ENCODE measurements at places on chromosomes 13 and 19. TPM values are rescaled to one million over a fixed set of nuclear protein-coding genes. Genes with fewer than 3 reads are reported as not detected.

- DNase-seq = no peak
Measured at GRCh38 chr13:99958406-99959126, 13.0 kb downstream of the ZIC5 start.

GRCh38 chr13:76116751-76117360, 480.7 kb downstream of the LMO7 start:
- DNase-seq = no peak

- peak; percentile 89 for DNase-seq
Measured at GRCh38 chr19:45444318-45445041, 20.8 kb upstream of the ERCC1 start.

DNA sequence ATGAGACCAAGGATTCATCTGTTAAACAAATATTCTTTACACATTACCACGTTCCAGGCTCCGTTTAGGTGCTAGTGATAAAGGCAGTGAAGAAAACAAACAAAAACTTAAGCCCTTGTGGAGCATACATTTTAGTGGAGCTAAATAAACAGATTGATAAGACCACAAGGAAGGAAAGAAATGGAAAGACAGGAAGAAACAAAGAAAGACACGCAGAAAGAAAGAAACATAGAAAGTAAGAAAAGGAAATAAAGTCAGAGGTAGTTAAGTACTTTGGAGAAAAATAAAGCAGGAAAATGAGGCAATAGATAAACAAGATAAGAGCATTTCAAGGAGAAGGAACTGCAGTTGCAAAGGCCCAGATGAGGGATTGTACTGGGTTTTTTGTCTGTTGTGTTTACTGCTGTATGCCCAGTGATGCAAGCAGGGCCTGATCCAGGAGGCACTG, 998 bp downstream of the NFKBIB start:
- no peak for DNase-seq

GRCh38 chr13:29073755-29074154, 253.6 kb downstream of the MTUS2 start:
- DNase-seq = no peak

DNA sequence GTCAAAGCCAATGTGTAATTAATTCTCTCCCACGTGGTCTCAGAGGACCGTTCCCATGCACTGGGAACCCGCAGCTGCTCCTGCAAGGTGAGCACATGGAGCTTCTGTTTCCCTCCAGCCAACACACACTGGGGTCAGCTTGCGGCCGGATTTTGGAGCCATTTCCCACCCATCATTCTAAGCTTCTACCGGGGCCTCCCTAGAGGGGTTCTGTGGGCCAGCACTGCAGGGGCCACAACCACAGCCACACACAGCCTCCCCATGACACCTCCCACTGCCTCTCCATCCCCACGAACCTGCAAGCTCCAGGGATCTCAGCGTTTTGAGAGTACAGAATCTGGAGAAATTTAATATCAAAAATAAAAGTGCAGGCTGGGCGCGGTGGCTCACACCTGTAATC, 120.7 kb upstream of the SOX1 start:
- no peak for DNase-seq

DNA sequence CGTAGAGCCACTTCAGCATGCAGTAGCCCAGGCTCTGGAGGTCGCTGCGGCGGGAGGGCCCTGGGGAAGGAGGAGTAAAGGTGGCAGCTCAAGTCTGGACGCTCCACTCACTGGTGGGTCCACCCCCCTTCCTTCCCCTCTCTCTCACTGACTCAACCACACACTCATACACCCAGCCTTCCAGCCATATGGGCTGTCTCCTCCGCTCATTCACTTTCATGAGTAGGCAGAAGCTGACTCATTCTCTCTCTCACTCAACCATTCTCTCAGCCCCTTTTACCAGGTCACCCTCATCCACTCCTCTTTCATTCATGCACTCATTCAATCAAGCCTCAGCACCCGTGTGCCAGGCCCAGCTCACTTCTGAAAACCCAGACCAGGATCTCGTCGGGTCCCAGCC, 27.5 kb upstream of the SIGLEC11 start:
- peak; percentile 75 for DNase-seq

- no peak for DNase-seq
Measured at GRCh38 chr19:40600570-40601133, 517 bp upstream of the LTBP4 start.

DNA sequence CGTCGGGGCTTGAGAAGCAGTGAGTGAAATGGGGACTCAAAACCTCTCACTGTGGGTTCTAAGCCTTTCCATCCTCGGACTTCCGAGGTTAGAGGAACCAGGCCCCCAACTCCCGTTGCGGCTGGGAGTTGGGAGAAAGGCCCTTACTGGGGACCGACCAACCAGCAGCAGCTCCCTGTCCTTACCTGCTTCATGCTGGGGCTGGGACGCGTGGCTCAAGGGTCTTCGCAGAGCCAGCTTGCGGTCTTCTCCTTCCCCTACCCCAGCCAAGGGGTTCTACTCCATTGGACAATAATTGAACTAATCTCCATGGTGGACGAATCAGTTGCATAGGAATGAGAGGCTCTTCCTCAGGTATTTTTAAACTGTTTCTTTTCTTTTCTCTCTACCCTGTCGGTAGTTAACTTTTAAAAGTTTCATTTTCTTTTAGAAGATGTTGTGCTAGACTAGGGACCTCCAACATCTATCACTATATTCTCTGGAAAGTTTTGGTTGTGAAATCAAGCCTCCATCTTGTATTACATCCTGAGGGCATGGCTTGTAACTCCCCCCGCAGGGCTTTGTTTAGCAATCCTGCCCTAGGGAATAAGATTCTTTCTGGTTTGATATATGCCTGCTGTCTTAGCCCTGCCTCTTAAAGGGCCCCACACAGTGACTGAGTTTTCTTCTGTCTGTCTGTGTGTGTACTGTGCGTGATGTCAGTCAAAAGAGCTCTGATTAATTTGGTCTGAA, 1027.1 kb upstream of the PCDH9 start:
- DNase-seq = no peak

GRCh38 chr13:113458253-113459065, 5.2 kb upstream of the ADPRHL1 start:
- DNase-seq = no peak

GRCh38 chr19:7698583-7698982, 3.3 kb downstream of the FCER2 start:
- no peak for DNase-seq

DNA sequence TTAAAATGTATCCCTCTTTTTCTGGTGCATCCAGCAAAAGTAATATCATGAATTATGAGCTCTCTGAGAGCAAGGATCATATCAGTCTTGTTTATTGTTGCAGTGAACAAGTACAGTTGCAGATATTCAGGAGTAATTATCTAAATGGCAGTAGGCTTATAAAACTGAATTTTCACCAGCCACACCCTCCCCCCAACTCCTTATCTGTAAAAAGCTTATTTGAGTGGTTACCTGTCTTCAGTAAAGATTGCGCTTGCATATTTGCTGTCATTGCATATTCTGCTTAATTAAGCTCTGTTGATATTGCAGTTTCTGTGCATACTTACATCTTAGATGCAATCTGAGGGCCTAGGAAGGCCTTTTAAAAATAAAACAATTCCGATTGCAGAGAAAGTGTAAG, 87.3 kb downstream of the DNAJC15 start:
- no peak for DNase-seq

DNA sequence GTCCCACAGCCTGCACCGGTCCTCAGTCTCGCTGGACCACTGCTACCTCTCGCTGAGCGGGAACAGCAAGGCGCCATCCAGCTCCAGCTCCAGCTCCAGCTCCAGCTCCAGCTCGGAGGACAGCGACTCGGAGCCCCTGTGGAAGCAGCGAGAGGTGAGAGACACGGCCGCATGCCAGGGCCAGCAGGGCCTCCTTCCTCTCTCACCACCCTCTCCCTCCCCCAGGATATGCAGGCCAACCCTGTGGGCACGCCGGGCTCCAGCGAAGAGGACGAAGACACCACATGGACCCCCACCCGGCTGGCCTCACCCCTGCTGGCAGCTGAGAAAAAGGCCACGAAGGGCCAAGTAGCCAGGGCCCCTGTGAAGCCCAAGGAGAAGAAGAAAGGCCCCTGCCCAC, 7.3 kb downstream of the SIX5 start:
- DNase-seq = no peak

- DNase-seq = no peak
Measured at GRCh38 chr13:24145240-24145639, 15.3 kb upstream of the SPATA13 start.

DNA sequence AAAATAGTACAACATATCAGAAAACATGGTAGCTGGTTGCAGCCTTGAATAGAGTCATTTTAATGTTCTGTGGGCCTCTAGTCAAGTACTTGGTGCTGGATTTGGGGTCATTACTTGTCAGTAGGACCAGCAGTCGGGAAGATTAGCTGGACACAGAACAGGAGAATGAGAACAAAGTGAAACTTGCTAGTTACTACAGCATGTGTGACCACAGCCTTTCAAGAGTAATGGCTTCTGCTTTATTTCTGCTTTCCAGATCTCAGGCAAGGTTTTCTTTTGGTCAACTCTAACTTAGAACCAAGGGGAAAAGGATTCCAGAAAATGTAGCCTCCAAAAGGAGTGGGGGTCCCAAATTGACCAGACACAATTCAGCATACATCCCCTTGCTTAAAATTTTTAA, 17.1 kb upstream of the VWA8 start:
- no peak for DNase-seq

GRCh38 chr19:32646556-32646955, 28.4 kb downstream of the ANKRD27 start:
- no peak for DNase-seq

- DNase-seq = peak; percentile 75
Measured at GRCh38 chr19:35268536-35269437, at the start of gene USF2. Gene USF2 (plus strand): TSS chr19:35268962. CDS start chr19:35269102, 140 bp downstream.

DNA sequence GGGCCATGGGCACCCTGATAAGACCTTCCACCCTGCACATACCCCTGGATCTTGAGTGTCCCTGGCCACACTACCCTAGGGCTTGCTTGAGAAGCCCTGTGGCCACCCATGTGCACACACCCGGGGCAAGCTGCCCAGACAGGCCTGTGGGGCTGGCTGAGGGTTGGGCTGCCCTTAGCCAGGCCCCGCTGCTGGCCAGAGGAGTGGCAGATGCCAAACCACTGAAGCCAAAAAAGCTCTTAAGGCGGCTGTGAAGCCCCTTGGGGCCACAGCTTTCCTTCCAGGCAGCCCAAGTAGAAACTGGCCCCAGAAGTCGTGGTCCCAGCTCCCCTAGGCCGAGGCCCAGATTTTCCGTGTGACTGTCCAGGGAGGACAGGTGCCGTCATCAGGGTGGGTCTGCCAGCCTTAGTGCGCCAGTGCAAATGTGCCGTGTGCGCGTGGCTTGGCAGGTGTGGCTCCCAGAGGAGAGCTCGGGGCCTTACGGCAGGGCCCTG, 14.8 kb downstream of the CEBPG start:
- no peak for DNase-seq

- no peak for DNase-seq
Measured at GRCh38 chr19:17214508-17215126, 540 bp upstream of the USE1 start.

DNA sequence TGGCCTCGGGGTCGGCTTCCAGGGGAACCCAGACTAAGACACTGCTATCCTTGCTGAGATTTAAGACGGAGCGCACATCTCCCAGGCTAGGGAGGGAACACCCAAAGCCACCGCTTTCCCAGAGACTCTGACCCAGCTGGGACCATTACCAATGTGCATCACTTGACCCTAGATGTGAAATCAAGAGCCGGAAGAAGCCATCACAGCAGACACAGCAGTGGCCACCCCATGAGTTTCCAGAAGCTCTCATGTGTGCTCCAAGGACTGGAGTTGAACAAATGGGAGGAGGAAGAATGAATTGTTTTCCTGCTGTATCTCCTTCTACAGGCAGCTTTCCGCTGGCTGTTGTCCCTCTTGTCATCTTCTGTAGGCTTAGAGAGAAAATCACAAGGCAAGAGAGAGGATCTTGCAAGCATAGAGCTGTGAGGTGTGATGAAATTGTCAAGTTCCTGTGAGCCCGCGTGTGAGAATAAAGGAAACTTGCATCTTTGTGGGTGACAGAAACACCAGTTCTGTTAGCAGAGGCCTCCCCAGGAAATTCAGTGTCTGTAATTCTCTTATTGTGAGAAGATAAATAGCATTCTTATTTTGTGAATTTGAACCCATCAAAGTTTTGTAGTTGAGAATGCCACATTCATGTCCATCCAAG, 711.8 kb downstream of the UQCRFS1 start:
- no peak for DNase-seq

- no peak for DNase-seq
Measured at GRCh38 chr19:40588926-40589569, 12.1 kb upstream of the LTBP4 start.

- DNase-seq = no peak
Measured at GRCh38 chr13:98206946-98207345, 29.9 kb upstream of the RNF113B start.

GRCh38 chr13:104608331-104608730, 1542.1 kb upstream of the SLC10A2 start:
- DNase-seq = no peak

DNA sequence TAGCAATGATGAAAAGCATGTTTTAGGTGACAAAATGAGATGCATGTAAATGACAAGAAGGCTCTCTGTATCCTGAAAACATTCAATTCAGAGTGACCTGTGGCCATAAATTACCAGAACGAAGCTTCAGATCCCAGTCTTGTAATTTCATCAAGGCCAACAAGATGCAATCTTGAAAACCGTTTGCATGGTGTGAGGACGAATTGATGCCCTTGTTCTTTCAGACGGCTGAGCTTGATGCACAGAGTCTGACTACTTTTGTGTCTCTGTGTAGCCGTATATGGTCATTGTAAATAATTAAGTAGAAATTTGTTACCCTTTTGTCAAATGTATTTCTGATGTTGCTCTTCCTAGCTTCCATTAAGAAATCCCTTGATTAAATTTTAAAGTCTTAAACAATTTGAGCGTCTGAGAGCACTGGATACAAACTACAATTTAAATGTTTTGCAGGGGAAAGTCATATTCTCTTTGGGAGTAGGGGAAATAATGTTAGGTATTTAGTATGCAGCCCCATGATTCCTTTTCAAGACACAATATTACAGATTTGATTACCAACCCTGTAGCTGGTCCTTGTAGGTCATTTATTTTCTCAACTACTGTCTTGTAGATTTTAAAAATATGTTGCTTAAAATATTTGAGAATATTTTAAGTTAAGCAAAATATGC, 125.8 kb upstream of the PCDH9 start:
- DNase-seq = no peak

GRCh38 chr13:34006011-34006410, 188.1 kb downstream of the RFC3 start:
- DNase-seq = no peak

GRCh38 chr19:49469828-49470614, 4.0 kb upstream of the FLT3LG start:
- DNase-seq = peak; percentile 64

GRCh38 chr13:46761866-46762265, 35.1 kb downstream of the ESD start:
- no peak for DNase-seq

- no peak for DNase-seq
Measured at GRCh38 chr13:81171065-81171647, 830.2 kb upstream of the SPRY2 start.

The CBY2 gene
- not detected for total RNA-seq

The ZNF83 gene
- total RNA-seq = 43.1 TPM

The SPIB gene
- total RNA-seq = not detected

The CEACAM3 gene
- not detected for total RNA-seq

The KLK4 gene
- not detected for total RNA-seq

The ATP8B3 gene
- total RNA-seq = 5.5 TPM

The F2RL3 gene
- total RNA-seq = 4.6 TPM

The ZNF763 gene
- total RNA-seq = 1.1 TPM

The PDX1 gene
- total RNA-seq = not detected

The NLRP9 gene
- not detected for total RNA-seq

The NDUFS7 gene
- total RNA-seq = 99.1 TPM

The SYCN gene
- not detected for total RNA-seq

All from RPMI7951 (cell line).